ENCODE measurements at places on chromosomes 4 and X. TPM values are rescaled to one million over a fixed set of nuclear protein-coding genes. Genes with fewer than 3 reads are reported as not detected.

DNA sequence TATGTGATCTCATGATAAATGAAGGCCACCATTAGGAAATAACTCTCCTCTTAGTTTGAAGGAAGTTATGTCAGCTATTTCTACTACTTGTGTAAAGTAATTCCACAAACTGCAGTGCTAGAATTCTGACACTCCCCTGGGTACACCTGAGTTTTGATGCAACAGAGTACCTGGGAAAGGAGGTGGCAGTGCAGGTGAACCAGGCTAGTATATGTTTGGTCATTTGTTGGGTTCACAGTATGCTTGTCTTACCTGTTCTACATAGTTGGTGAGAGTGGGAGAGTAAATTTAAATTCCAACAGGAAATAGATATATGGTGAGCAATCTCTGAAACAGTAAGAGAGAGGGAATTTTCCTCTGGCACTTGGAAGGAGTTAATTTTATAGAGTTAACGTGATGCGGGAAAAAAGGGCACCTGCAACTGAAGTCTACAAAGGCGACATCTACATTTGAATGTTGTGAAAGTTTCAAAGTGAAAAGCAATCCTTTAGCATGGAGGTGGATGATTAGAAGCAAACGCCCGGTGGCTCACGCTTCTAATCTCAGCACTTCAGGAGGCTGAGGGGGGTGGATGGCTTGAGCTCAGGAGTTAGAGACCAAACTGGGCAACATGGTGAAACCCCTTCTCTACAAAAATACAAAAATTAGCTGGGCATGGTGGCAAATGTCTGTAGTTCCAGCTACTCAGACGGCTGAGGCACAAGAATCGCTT is 8.3 kb upstream of the SLC10A6 start:
- DNase-seq, result peak; percentile 12

GRCh38 chrX:15679246-15679645 is 14.6 kb upstream of the CLTRN start:
- no peak for DNase-seq

DNA sequence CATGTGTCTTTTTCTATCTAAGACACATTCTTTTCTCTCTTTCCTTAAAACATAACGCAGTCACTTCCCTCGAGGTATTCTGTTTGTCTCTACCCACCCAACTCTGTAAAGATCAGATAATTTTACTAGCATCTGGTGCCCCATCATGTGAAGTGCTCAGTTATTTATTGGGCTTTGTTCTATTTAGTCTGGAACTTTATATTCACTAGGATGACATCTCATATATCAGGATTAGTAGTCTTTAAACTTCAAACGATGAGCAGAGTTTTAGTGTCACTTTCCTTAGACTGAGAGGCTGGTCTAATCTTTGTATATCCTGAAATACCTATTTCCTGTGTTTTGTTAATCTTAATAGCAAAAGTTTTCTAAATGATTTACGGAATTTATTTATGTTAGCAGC is 445.5 kb upstream of the NDST3 start:
- no peak for DNase-seq

GRCh38 chr4:37735578-37735977 is 49.4 kb upstream of the RELL1 start:
- no peak for DNase-seq

- no peak for DNase-seq
Observed at GRCh38 chr4:102335616-102336015, 9.7 kb downstream of the SLC39A8 start.

DNA sequence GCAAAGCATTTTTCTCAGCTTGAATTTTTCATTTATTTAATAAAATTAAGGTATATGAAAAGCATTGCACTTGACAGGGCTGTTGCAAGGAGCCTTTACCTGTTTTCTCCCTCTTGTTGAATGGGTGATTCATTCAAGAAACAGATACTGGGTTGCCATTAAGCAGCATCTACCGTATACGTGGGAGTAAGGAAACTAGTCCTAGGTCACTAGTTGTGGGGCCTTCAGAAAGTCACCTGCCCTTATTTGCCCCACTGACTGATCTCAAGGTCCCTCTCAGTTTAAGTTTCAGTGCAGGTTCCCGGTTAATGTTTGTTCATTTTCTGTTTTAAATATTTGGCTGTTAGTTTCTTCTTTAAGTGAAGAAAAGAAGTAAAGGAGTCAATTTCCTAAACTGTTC is 34.0 kb downstream of the LHFPL1 start:
- no peak for DNase-seq

GRCh38 chr4:173531086-173531965 is 1.3 kb upstream of the HAND2 start:
- no peak for DNase-seq

Gene GNRHR
- total RNA-seq, result not detected

Gene TLL1
- total RNA-seq, result 1.4 TPM

Gene PDS5A
- total RNA-seq, result 80.8 TPM

- no peak for DNase-seq
Observed at GRCh38 chrX:110964786-110965185, 131.2 kb upstream of the PAK3 start.

Gene HS6ST2
- 0.55 TPM for total RNA-seq

DNA sequence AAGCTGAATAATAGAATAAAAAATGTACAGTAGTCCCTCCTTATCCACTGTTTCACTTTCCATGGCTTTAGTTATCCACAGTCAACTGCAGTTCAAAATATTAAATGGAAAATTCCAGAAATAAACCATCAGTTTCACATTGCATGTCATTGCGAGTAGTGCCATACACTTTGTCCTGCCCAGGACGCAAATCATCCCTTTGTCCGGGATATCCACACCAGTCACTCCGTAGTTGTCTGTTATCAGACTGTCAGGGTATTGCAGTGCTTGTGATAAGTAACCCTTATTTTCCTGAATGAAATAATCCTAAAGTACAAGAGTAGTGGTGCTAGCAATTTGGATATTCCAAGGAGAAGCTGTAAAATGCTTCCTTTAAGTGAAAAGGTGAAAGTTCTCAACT is 271.3 kb downstream of the DKK2 start:
- no peak for DNase-seq

DNA sequence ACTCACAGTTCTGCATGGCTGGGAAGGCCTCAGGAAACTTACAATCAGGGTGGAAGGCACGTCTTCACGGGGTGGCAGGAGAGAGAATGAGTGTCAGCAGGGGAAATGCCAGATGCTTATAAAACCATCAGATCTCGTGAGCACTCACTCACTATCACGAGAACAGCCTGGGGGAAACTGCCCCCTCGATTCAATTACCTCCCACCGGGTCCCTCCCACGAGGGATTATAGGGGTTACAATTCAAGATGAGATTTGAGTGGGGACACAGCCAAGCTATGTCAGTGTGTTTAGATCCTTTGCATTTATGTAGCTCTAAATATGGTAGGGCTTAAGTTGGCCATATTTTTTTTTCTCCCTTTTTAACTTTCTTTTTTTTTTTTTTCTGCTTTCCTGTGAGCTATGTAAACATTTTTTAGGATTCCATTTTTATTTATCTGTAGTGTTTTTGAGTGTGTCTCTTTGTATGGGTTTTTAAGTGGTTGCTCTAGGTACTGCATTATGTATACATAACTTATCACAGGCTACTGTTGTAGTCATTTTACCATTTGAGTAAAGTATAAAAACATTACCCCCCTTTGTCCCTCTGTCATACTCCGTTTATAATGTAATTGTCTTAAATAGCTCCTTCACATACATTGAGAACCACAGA is 79.0 kb downstream of the ADRA2C start:
- no peak for DNase-seq

All from endothelial cell of umbilical vein (primary cell).